Motor neuron (in vitro differentiated cells): ENCODE measurements at places on chromosomes 7 and 10. TPM values are rescaled to one million over a fixed set of nuclear protein-coding genes. Genes with fewer than 3 reads are reported as not detected.

Gene TNPO3
- total RNA-seq = 48.3 and 50.5 TPM in 2 replicates

Gene CPA2
- 0.67 and 0.73 TPM in 2 replicates for total RNA-seq

Gene IDI2
- not detected in 2 replicates for total RNA-seq

DNA sequence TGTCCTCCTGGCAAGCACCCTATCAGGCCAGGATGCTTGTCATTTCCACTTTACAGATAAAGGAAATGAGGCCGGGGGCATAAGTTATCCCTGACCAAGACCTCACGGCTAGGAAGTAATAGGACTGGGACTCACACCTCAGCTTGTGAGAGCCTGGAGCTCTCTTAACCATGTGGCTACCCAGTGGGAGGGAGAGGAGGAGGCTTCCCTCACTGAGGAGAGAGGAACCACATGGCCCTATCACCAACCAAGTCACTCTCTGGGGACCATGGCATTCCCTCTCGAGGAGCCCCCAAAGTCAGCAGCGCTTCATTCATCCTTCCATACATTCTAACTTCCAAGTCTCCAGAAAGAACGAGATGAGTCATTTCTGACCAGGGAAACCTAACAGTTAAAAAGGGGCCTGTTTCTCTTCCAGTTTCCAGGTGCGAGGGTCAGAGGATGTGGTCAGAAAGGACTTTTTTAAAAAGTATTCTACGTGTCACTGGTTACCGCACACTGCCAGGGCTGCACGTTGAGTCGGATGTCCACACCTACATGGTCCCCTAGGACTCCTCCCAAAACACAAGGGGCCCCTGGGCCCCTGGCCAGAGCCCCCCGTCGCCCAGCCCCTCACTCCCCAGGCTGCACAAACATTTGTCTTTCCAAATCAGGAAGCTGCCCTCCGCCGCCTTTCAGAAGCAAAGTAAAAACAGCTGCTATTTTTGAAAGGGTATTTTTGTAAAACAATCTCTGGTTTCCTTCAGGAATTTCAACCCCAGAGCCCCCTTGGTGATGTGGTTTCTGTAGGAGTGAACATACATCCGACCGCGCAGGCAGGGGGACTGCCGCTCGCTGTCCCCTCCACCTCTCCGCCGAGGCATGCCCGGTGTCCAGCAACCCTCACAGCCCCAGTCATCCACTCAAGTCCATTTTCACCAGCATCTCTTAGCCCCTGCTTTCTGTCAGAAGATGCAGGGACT, 128.2 kb upstream of the CHST15 start:
- ATAC-seq = no peak

DNA sequence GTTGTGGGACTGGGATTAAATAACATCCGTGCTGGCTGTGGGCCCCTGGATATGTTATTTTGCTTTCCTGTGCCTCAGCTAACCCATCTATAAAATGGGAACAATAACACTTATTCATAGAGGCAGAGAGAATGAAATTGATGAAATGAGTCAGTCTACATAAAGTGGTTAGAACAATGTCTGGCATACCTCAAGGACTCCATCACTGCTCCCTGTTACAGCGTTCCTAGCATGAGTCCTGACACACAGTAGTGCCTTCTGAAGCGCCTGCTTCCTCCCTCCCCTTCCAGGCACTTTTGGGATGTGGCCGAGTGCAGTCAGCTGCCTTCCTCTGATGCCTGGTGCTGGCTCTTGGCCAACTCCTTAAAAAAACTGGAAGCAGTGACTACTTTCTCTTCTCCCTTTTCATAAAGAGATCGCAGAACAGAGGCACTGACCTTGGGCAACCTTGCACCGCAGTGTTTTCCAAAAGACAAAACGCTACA, 108.4 kb upstream of the ZMIZ1 start:
- peak; percentile 14 for ATAC-seq

DNA sequence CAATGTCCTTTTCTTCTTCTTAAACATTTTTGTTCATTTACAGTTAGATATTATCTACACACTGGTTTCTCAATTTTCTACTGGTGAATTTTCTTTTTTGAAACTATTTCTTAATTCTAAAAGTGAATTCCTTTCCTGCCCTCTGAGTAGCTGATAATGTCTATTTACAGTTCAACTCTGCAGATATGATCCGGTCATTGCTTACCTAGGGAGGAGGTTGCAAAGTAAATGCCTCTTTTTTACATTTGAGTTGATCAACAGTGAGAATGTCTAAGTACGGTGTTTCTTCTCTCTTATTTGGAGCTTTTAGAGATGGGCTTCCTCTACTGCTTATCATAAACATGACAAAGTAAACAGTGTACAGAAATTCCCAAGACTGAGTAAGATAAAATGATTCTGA, 20.6 kb upstream of the ORC5 start:
- no peak for ATAC-seq

GRCh38 chr7:124686543-124687171, 78.9 kb downstream of the GPR37 start:
- no peak for ATAC-seq

GRCh38 chr10:580778-581177, 108.7 kb downstream of the DIP2C start:
- ATAC-seq = no peak

GRCh38 chr10:128896963-128897362, 570.1 kb upstream of the MGMT start:
- ATAC-seq = no peak

Gene HOXA5
- 70.4 and 80.5 TPM in 2 replicates for total RNA-seq
